ENCODE measurements at places on chromosomes 1 and 21. TPM values are rescaled to one million over a fixed set of nuclear protein-coding genes. Genes with fewer than 3 reads are reported as not detected.

- no peak for DNase-seq
Observed at GRCh38 chr1:210598135-210598652, 269.5 kb downstream of the HHAT start.

DNA sequence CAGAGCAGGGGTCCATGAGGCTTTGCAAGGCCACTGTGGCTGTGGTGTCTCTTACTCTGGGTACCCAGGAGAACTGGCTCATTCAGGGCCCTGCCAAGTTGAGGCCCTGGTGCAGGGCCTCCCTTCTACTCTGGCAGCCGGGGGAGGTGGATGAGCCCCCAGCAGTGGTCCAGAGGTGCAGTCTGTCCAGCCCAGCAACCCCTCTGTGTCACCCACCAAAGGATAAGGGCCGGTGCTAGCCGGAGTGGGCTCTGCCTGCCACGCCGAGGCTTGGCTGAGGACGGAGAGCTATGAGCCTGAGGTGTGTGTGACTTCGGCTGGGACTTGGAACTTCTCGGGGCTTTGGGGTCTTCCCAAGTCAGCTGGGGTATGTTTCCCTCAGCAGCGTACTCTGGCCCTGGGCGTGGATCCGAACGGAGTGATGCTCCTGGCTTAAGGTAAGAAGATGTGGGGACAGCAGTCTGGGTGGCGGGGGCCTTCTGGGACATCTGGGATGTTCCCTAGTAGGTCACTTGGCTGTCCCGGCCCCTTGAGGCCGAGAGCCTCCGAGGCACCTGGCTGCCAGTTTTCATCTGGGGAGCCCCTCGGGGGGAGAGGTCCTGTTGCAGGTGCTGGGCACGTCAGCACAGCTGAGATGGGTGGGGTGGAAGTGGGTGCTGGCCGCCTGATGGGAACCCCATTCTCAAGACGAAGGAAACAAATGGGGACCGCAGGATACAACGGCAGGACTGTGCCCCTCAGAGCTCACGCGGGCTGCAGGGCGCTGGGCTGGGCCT lies 25.9 kb downstream of the RUNX3 start:
- DNase-seq: peak; percentile 28

Gene FCRL5
- total RNA-seq: 0.37 TPM

Gene HMCN1
- 0.55 TPM for total RNA-seq

Gene GATAD2B
- 86.3 TPM for total RNA-seq

Gene NCF2
- total RNA-seq: 7.5 TPM

- no peak for DNase-seq
Observed at GRCh38 chr1:913491-914130, 10.1 kb upstream of the SAMD11 start.

DNA sequence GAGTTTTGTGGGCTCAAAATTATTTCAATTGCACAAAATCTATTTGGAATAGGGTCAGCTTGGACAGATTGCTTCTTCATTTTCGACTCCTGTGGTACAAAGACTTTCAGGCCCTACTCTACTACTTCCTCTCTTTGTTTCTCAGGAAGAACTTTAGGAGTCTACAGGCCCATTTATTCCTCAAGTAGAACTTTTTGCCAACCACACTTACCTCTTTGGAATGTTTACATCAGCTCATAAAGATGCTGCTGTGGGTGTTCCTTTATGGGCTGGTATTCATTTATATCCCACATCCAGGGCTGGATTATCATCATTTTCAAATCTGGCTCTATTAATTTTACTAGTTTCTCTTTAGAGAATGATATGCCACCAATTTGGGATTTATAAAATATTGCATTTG lies 46.3 kb upstream of the TNFSF18 start:
- no peak for DNase-seq

Gene CD244
- 7.8 TPM for total RNA-seq

- no peak for DNase-seq
Observed at GRCh38 chr1:161382214-161383019, 14.7 kb upstream of the CFAP126 start.

- no peak for DNase-seq
Observed at GRCh38 chr1:241817331-241817792, 30.6 kb upstream of the EXO1 start.

GRCh38 chr1:25255706-25256577 lies 8.7 kb upstream of the RSRP1 start:
- no peak for DNase-seq

DNA sequence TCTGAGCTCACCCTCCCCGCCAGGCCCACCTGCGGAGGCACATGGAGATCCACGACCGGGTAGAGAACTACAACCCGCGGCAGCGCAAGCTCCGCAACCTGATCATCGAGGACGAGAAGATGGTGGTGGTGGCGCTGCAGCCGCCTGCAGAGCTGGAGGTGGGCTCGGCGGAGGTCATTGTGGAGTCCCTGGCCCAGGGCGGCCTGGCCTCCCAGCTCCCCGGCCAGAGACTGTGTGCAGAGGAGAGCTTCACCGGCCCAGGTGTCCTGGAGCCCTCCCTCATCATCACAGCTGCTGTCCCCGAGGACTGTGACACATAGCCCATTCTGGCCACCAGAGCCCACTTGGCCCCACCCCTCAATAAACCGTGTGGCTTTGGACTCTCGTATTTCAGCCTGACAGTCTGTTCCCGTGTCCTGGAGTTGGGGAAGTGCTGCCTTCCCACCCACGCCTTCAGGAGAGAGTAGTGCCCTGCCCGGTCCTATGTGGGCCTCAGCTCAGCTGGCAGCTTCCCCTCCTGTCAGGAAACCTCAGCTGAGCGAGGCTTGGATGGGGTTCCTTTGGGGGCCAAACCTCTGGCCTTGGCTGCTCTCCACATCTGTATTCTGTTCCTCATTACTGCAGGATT lies 9.2 kb downstream of the ZBTB48 start:
- no peak for DNase-seq

GRCh38 chr1:199956005-199956404 lies 71.5 kb upstream of the NR5A2 start:
- no peak for DNase-seq

GRCh38 chr1:119564548-119564947 lies 57.5 kb downstream of the HSD3B1 start:
- DNase-seq: no peak

Gene TSPAN1
- total RNA-seq: not detected

DNA sequence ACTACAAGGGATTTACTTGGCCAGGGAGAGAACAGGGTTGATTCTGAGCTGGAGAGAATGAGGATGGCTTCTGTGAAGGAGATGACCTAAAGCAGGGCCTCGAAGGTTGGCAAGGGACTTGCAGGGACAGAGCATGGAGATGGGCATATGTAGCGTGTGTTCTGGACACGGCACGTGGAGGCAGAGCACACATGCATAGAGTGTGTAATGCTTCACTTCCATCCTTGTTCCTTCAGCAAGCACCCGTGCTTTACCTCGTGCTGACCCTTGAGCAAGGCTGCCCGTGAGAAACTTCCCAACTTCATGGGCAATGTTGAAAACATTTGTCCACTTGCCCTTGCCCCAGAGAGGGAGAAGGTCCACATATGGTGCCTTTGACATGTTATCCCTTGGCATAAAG lies 33.1 kb downstream of the NFIA start:
- no peak for DNase-seq

GRCh38 chr1:67264152-67264551 lies 43.5 kb upstream of the IL12RB2 start:
- no peak for DNase-seq

DNA sequence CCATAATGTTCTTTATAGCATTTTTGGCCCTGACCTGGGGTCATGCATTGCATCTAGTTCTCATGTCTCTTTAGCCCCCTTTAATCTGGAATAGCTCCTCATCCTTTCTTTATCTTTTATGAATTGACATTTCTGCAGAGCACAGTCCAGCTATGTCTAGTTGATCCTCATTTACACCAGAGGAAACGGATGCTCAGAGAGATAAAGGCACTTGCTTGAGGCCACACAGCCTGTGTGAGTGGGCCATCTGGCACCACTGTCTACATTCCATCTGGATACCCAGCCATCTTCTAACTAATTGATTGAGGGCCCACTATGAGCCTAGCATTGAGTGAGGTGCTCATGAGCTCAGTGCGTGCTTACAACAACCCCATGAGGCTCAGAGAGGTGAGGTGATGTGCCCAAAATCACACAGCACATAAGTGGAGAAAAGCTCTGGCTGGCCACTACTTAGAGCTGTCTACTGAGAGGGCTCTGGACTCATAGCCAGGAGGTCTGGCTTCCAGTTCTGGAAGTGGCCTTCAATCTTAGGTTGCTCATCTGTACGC lies 3.5 kb downstream of the HPCA start:
- no peak for DNase-seq

GRCh38 chr1:185681034-185681633 lies 53.1 kb upstream of the HMCN1 start:
- DNase-seq: no peak

- no peak for DNase-seq
Observed at GRCh38 chr21:38354746-38355145, 98.0 kb downstream of the KCNJ15 start.

DNA sequence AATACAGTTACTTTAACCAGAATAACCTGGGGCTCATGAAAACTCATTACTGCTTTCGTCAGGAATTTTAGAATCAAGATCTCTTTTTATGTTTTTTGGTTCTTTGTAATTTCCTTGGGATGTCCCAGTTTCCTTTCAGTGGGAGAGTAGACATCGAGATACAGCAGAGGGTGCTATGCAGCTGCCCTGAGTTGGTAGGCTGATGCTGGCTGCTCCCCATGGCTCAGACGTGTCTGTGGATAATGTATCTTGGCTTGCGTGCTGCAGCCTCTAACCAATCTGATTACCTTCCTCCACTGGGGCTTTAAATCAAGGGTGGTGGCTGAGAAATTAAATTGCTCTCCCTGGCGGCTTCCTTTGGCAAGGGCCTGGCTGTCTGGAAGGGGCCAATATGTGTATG lies 253.7 kb downstream of the CACNA1E start:
- DNase-seq: no peak

- DNase-seq: no peak
Observed at GRCh38 chr21:45370575-45370974, 34.4 kb upstream of the COL18A1 start.

GRCh38 chr1:204414016-204414415 lies 2.4 kb upstream of the PPP1R15B start:
- no peak for DNase-seq
